ENCODE measurements at places on chromosomes 13 and 19.

DNA sequence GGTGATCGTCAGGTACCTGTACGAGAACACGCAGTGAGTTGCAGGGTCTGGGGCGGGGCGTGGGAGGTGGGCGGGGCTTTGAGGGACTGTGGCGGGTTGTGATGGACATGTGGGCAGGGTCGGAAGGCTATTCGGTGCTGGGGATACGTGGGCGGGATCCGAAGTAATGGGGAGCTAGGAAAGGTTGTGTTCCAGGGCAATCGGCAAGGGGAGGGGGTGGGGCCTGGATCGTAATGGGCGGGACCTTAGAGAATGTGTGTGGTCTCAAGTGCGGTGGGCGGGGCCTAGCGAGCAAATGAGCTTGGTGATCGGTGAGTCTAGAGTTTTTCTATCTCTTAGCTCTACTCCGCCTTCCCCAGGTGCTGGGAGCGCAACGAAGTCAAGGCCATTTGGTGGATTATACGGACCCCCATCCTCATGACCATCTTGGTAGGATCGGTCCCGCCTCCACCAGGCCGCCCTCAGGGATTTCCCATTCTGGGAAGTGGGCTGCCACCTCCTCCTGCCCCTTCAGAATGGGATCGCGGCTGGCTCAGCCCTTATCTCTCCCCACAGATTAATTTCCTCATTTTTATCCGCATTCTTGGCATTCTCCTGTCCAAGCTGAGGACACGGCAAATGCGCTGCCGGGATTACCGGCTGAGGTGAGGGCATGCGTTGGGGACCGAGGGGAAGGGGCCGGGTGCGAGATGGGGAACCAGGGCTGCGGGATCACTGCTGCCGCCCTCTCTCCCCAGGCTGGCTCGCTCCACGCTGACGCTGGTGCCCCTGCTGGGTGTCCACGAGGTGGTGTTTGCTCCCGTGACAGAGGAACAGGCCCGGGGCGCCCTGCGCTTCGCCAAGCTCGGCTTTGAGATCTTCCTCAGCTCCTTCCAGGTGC, 9.6 kb downstream of the GIPR start:
- DNase-seq: peak; percentile 84

GRCh38 chr13:94974015-94974951, 261.9 kb upstream of the SOX21 start:
- DNase-seq: no peak

DNA sequence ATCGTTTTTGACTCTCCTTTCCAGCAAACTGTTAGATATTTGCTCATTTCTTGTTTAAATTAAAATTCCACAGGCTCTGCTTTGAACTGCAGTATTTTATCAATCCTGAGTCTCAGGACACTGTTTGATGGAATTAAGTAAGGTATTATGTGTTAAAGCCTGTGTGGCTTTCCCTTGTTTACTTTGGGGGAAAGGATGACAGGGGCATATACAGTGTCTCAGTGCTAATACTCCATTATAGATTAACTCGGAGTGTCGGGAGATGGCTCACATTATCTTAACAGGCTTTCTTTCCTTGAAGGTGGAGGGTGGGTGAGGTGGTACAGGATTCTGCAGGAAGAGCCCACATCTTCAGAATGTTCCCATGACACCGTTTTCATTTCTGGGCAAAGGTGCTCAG, 84.7 kb downstream of the SHISA2 start:
- no peak for DNase-seq

GRCh38 chr19:9791552-9792205, 23.1 kb upstream of the ZNF846 start:
- peak; percentile 91 for DNase-seq

- no peak for DNase-seq
These were observed 12.7 kb upstream of the ZNF724 start for GRCh38 chr19:23262920-23263319.

GRCh38 chr19:43455321-43456113, 9.9 kb downstream of the LYPD3 start:
- DNase-seq: no peak

- DNase-seq: no peak
These were observed 15.7 kb downstream of the ZNF175 start for GRCh38 chr19:51586799-51587198.

GRCh38 chr19:5473646-5474045, 18.4 kb downstream of the ZNRF4 start:
- no peak for DNase-seq

DNA sequence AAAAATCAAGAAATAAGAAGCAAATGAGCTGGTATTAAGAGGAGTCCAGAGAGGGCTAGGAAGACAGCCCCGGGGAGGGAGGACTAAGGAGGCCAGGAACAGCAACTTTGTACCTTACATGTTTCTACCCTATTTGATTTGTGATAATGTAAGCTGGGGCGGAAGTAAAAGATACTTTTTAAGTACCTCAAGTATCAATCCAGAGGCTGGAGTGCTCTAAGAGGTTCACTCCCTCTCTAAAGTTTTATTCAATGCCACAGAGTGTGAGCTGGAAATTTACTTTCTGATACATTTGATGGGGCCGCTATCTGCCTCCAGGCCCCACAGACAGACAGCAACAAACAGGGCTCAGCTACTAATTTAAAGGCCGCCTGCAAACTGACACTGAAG, 11.4 kb downstream of the MLLT1 start:
- no peak for DNase-seq

- DNase-seq: no peak
These were observed 231.6 kb upstream of the IRS2 start for GRCh38 chr13:110018009-110018408.

DNA sequence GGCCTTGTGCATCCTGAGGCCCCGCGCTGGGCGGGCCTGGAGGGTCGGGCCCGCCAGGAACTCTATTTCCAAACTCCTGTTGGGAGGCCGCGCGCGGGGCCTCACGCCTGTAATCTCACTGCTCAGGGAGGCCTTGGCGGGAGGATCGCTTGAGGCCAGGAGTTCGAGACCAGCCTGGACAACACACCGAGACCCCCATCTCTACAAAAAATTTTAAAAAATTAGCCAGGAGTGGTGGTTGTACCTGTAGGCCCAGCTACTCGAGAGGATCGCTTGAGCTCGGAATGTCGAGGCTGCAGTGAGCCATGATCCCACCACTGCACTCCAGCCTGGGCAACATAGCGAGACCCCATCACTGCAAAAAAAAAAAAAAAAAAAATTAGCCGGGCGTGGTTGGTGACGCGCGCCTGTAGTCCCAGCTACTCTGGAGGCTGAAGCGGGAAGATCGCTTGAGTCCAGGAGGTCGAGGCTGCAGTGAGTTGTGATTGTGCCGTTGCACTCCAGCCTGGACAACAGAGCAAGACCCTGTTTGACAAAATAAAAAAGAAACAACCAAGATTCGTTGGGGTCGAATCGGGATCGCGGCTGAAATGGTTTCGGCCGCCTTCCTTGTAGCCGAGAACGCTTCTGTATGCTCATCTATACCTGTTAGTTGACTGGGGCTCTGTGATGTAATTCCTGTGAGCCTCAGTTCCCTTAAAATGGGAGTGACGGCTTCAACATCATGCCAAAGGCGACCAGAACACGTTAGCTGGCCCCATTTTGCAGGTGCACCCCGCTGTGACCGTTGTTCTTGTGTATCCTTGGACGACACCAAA, 636 bp downstream of the SF3A2 start:
- no peak for DNase-seq

GRCh38 chr13:79194727-79195126, 211.3 kb downstream of the RBM26 start:
- no peak for DNase-seq

- DNase-seq: peak; percentile 90
These were observed 540 bp upstream of the ZFP36 start for GRCh38 chr19:39405958-39406655.

DNA sequence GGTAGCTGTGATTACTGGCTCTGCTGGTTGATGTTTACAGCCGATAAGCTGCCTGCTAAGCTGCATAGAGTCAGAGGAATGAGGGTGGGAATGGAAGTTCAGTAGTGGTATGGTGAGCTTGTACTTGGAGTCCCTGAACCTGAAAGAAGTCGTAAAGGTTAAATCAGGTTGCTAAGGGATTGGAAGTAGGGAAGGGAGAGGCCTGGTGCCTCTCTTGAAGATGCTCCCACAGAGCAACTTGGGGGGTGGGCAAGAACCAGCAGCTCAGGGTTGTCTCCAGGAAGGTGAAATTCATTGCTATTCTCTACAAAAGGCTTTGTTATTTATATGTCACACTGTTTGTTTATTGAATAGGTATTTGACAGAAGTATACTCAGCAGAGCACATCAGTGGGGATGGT, 73.8 kb upstream of the OLFM4 start:
- DNase-seq: no peak

DNA sequence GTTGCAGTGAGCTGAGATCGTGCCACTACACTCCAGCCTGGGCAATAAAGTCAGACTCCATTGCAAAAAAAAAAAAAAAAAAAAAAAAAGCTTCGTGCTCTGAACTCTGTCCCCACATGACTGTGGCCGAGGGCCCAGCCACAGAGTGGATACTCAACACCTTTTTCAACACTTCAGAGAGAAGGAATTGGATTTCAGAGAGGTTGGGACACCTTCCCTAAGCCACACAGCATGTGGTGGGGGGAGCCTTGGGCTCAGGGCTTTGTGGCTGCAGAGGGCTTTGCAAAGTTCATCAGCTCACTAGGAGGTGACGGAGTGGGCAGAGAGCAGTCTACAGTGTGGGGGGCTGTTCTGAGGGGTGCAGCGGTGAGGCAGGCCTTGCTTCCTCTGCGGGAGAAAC, 9.5 kb downstream of the LSM7 start:
- DNase-seq: no peak

- DNase-seq: peak; percentile 60
These were observed 484 bp downstream of the IL11 start for GRCh38 chr19:55369653-55370304.

DNA sequence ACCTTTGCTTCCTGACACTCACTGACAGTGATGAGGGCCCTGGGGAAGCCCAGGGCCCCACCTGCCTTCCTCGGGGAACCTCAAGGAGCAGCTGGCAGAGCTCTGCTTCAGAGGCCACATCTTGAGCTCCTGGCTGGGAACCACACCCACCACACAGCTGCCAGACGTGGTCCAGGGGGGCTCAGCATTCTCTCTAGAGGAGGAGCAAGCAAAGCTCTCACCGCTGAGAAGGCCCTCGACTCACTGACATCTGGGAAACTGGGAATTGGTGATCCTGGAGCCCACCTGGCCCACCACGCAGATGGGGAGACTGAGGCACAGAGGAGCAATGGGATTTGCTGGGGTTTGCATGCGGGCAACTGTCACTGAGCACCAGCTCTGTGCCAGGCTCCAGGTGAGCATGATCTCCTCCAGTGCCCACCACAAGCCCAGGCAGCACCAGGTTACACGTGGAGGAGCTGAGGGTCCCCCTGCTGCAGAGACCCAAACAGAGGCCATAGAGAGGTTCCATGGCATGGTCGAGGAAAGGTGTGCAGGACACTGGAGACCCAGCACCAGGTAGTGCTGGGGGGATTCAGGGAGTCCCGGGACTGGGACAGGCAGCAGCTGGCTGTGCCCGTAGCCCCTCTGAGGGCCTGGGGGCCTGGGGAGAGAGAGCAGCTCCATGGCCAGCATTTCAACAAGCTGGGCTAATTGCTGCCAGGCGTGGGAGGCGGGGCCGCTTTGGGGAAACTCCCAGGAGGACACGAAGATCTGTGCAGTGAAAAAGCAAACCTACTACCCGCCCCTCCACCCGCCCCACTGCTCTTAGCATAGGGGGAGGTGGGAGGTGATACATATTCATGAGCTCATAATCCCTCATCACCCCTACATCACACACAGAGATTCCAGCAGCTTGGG, 33.4 kb downstream of the PEPD start:
- no peak for DNase-seq

All from activated T-cell treated with anti-CD3 and anti-CD28 coated beads, Interleukin-2, amount 50 U/mL, for 24 hours (primary cell).